ENCODE measurements at places on chromosomes 16 and 17.
A peak's percentile ranks its signal among the peaks of the same experiment; 100 is the strongest.

DNA sequence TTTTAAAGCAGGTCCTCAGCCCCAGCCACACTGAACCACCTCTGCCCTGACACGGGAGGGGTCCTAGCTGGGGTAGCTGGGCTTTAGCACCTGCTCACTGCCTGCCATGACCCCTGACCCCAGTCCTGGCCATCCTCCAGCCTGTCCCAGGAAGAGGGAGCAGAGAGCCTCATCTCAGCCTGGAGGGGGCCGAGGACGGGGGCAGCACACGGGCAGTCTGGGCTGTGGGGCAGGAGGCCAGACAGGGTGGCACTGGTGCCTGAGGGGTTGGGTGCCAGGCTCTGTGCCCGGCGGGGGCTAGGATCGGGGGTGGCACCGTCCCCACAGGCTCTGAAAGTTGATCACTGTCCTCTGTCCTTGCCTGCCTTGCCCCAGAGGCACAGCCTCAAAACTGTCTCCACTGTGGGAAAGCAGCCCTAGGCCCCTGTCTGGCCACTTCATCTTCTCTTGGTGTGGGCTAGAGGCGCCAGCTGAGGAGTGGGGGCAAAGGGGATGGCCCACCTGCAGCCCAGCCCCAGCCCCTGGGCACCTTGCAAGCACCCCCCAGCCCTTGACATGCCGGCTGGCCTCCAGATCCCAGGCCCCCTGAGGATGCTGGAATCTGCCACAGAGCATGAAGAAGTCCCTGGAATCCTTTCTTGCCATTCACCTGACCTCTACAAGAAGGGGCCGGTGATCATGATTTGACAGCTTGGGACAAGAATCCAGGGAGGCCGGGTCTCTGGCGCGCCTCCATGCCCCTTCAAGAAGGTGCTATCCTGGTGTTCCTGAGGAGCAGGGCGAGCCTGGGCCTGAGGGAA is 15.7 kb downstream of the ENDOV start:
- no peak overlapping the region for H3K27ac ChIP-seq
- DNase-seq, result no peak
- H3K27me3 ChIP-seq, result no peaks in the 10 kb centered on the region
- H3K4me3 ChIP-seq, result no peak overlapping the region

GRCh38 chr17:72334205-72334604 is 213.4 kb downstream of the SOX9 start:
- no peaks in the 10 kb centered on the region for H3K27me3 ChIP-seq
- no peak overlapping the region for H3K27ac ChIP-seq
- DNase-seq, result no peak
- no peaks in the 10 kb centered on the region for H3K36me3 ChIP-seq
- no peaks in the 10 kb centered on the region for H3K4me1 ChIP-seq
- H3K4me3 ChIP-seq, result no peak overlapping the region

GRCh38 chr16:70790815-70791214 is 10.1 kb downstream of the VAC14 start:
- no peaks in the 10 kb centered on the region for H3K27me3 ChIP-seq
- H3K4me1 ChIP-seq, result no peaks in the 10 kb centered on the region
- DNase-seq, result no peak
- no peak overlapping the region for H3K27ac ChIP-seq
- H3K4me3 ChIP-seq, result no peak overlapping the region

GRCh38 chr17:57873261-57874057 is 23.6 kb upstream of the MRPS23 start:
- H3K4me1 ChIP-seq, result no peaks in the 10 kb centered on the region
- H3K27me3 ChIP-seq, result no peaks in the 10 kb centered on the region
- H3K4me3 ChIP-seq, result no peak overlapping the region
- no peak for DNase-seq
- H3K27ac ChIP-seq, result no peak overlapping the region
- no peaks in the 10 kb centered on the region for H3K36me3 ChIP-seq

- H3K36me3 ChIP-seq, result no peaks in the 10 kb centered on the region
- no peak for DNase-seq
- H3K27ac ChIP-seq, result no peak overlapping the region
- H3K4me1 ChIP-seq, result no peaks in the 10 kb centered on the region
- H3K4me3 ChIP-seq, result no peak overlapping the region
- no peaks in the 10 kb centered on the region for H3K27me3 ChIP-seq
Observed at GRCh38 chr16:6059671-6060070, 962.1 kb upstream of the EEF2KMT start.

GRCh38 chr16:85395207-85395912 is 217.8 kb upstream of the GSE1 start:
- no peak overlapping the region for H3K27ac ChIP-seq
- H3K27me3 ChIP-seq, result no peaks in the 10 kb centered on the region
- H3K4me3 ChIP-seq, result no peak overlapping the region
- no peaks in the 10 kb centered on the region for H3K4me1 ChIP-seq
- no peaks in the 10 kb centered on the region for H3K36me3 ChIP-seq

GRCh38 chr16:4203748-4204147 is 38.1 kb downstream of the SRL start:
- peaks cover 17% of the 10 kb centered on the region for H3K4me1 ChIP-seq
- no peaks in the 10 kb centered on the region for H3K27me3 ChIP-seq

DNA sequence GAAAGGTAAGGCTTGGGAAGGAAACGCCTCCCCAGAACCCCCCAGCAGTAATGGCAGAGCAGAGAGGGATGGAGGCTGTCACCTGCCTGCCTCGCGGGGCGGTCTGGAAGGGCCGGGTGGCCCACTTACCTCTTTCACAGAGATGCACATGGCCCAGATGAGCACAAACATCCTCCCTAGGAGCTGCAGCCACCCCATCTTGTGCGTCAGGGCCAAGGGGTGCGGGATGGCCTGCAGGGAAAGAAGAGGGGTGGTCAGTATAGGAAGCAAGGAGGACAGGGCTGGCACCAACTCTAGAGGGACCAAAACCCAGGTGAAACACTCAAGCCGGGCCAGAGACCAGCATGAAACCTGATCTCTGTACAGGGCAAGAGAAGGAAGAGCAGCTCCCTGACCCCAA is 29.7 kb downstream of the TRPV3 start:
- no peaks in the 10 kb centered on the region for H3K4me1 ChIP-seq
- no peak overlapping the region for H3K27ac ChIP-seq
- H3K4me3 ChIP-seq, result no peak overlapping the region
- H3K27me3 ChIP-seq, result no peaks in the 10 kb centered on the region
- no peaks in the 10 kb centered on the region for H3K36me3 ChIP-seq

- peaks cover 37% of the 10 kb centered on the region for H3K4me1 ChIP-seq
- H3K27me3 ChIP-seq, result no peaks in the 10 kb centered on the region
- peak overlapping the region; percentile 32 for H3K4me3 ChIP-seq
Observed at GRCh38 chr16:81443688-81444447, 740 bp upstream of the CMIP start.

DNA sequence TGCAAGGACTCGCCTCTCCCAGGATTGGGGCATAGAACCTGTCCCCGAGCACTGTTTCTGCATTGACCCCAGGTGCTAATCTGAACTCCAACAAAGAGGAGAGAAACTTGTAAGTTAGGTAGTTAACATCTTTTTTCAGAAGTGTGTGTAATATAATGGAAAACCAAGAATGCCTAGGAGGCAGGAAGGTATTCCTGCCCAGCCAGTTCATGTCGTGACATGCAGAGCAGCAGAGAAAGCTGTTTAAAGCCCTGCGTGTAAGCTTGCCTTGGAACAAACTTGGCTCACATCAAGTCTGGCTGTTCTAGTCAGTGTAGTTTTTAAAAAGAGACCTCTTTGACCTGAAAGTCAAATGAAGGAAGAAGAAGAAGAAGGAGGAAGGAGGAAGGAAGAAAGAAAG is 2.1 kb upstream of the GNA13 start:
- DNase-seq, result no peak
- no peaks in the 10 kb centered on the region for H3K36me3 ChIP-seq
- H3K4me1 ChIP-seq, result peaks cover 11% of the 10 kb centered on the region
- no peak overlapping the region for H3K27ac ChIP-seq

DNA sequence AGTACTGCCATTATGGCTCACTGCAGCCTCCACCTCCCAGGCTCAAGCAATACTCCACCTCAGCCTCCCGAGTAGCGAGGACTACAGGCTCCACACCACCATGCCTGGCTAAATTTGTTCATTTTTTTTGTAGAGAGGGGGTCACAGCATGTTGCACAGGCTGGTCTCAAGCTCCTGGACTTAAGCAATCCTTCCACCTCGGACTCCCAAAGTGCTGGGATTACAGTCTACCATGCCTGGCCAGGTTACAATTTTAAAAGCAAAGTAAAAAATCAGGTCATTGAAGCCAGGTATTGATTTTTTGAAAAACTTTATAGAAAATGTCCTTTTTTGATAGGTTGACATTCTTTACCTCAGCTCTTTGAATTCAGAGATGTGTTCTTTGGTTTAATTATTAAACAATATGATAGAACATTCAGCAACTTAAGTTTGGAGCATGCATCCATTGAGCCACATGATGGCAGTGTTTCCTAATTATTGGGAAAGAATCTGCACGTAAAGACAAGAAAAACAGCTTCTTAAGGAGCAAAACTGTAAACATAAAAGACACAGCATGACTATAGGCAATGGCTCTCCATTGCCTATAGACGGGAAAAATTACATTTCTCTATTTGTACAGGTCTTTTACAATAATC is 1.7 kb upstream of the SLC16A11 start:
- peaks cover 27% of the 10 kb centered on the region for H3K4me1 ChIP-seq
- peak overlapping the region; percentile 66 for H3K4me3 ChIP-seq
- no peaks in the 10 kb centered on the region for H3K27me3 ChIP-seq

DNA sequence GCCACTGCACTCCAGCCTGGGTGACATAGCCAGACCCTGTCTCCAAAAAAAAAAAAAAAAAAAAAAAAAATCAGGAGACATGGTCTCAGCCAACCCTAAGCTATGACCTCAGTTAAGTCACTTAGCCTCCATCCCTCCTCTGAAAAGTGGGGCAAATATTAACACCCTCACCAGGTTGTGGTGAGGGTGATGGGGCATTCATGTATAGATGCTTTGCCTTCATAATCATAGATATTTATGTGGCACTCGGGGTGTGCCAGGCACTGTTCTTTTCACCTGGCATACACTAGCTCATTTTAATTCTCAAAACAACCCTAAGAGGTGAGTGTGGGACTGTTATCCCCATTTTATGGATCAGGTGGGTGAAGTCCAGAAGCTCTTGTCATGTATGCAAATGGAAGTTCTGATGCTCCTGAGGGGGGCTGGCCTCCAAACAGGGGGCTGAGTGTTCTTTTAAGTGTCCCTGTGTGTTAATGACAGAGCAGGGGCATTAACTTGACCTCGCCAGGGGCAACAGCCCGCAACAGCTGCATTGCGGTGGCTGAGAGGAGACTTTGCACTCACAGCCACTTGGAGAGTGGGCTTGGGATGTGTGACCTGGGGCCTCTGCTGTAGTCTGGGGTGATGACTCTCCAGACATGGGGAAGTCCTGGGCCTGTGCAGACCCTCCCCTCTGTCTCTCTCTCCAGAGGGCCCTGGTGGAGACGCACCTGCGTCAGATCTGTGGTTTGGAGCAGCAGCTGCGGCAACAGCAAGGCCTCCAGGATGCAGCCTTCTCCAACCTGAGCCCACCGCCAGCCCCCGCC is 4.1 kb downstream of the TBKBP1 start:
- no peak overlapping the region for H3K27ac ChIP-seq
- H3K27me3 ChIP-seq, result no peaks in the 10 kb centered on the region
- no peak for DNase-seq
- no peak overlapping the region for H3K4me3 ChIP-seq
- H3K36me3 ChIP-seq, result no peaks in the 10 kb centered on the region

GRCh38 chr17:2336215-2336851 is at the start of gene TSR1:
TSR1 (minus strand) TSS chr17:2336457; CDS start chr17:2336427, 30 bp downstream.
- peak within 1 kb of the TSS; percentile 99 for H3K4me3 ChIP-seq
- peaks cover 13% of the 10 kb centered on the region for H3K4me1 ChIP-seq
- peak within 1 kb of the TSS; percentile 92 for H3K27ac ChIP-seq
- H3K27me3 ChIP-seq, result no peaks in the 10 kb centered on the region
- peak; percentile 78 for DNase-seq

GRCh38 chr17:81858967-81859905 is 1.1 kb downstream of the P4HB start:
- H3K27me3 ChIP-seq, result no peaks in the 10 kb centered on the region
- peaks cover 20% of the 10 kb centered on the region for H3K4me1 ChIP-seq
- H3K27ac ChIP-seq, result peak overlapping the region; percentile 86
- peak overlapping the region; percentile 65 for H3K4me3 ChIP-seq
- peaks cover 41% of the 10 kb centered on the region for H3K36me3 ChIP-seq

GRCh38 chr17:81221842-81222619 is 734 bp downstream of the CEP131 start:
- H3K36me3 ChIP-seq, result peaks cover 6% of the 10 kb centered on the region
- no peaks in the 10 kb centered on the region for H3K27me3 ChIP-seq
- no peak for DNase-seq
- peak overlapping the region; percentile 60 for H3K4me3 ChIP-seq
- peak overlapping the region; percentile 68 for H3K27ac ChIP-seq

DNA sequence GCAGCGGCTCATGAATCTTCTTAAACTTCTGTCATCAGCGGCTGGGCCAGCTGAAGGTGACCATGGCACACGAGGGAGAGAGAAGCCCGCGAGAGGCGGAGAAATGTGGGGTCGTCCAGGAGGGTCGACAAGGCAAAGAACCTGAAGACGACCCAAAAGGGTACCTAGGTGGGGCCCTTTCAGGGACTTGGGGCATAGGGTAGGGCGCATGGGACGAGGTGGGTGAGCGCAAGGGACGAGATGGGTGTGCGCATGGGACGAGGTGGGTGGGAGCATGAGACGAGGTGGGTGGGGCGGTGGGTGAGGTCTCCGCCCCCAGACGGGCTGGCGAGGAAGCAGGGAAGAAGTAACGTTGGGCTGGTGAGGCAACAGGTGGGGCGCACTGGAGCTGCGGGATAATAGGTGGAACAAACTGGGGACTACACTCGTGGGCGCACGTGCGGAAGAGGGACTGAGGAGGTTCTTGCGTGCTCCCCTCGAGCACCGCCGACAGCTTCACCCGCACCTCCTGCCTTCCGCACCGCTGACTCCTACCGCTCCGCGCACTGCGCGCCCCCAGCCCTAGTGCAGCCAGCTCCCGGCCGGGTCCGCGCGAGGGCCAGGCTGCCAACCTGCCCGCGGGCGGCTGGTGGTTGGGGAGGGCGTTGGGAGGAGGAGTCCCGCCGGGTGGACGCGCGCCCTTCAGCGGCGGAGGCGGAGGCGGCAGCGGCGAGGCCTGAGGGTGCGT is 23.2 kb upstream of the CRYM start:
- no peak overlapping the region for H3K27ac ChIP-seq
- peak; percentile 22 for DNase-seq
- no peaks in the 10 kb centered on the region for H3K4me1 ChIP-seq
- no peaks in the 10 kb centered on the region for H3K36me3 ChIP-seq

GRCh38 chr16:12296991-12297390 is 320.5 kb downstream of the SNX29 start:
- H3K4me3 ChIP-seq, result no peak overlapping the region
- no peak for DNase-seq
- H3K27me3 ChIP-seq, result no peaks in the 10 kb centered on the region
- H3K36me3 ChIP-seq, result no peaks in the 10 kb centered on the region
- no peak overlapping the region for H3K27ac ChIP-seq

GRCh38 chr17:48059125-48059668 is 11.0 kb downstream of the NFE2L1 start:
- DNase-seq, result no peak
- H3K4me1 ChIP-seq, result no peaks in the 10 kb centered on the region
- H3K27me3 ChIP-seq, result no peaks in the 10 kb centered on the region
- H3K4me3 ChIP-seq, result no peak overlapping the region
- H3K36me3 ChIP-seq, result peaks cover 16% of the 10 kb centered on the region

DNA sequence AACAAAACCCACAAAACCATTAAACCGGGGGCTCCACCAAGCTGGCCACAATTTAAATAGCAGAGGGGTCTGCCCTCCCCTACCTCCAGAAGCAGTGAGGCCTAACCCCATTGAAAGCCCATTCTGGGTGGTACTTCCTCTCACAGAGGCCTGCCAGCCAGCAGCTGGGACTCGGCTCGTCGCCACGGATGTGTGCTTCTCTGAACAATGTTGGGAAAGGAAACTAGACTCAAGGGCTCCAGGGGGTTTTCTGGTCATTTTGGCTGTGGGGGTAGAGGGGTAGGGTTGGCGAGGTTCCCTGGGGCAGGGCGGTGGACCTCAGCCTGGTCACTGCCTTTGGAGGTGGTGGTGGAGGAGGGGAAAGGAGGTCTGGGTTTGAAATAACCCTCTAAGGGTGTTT is 4.7 kb upstream of the PLCG2 start:
- no peaks in the 10 kb centered on the region for H3K27me3 ChIP-seq
- H3K36me3 ChIP-seq, result no peaks in the 10 kb centered on the region
- no peak for DNase-seq

All from naive thymus-derived CD4-positive, alpha-beta T cell (primary cell).